ENCODE measurements at places on chromosomes 4 and X. TPM values are rescaled to one million over a fixed set of nuclear protein-coding genes. Genes with fewer than 3 reads are reported as not detected.

Gene AMOT
- total RNA-seq: 21.0 TPM

Gene PAPSS1
- 63.7 TPM for total RNA-seq

Gene PLK4
- total RNA-seq: 0.66 TPM

Gene SMIM31
- not detected for total RNA-seq

Gene CD38
- total RNA-seq: 0.33 TPM

Gene P2RY4
- total RNA-seq: 0.44 TPM

Gene HSD17B13
- total RNA-seq: 0.15 TPM

Gene TRIM61
- 5.0 TPM for total RNA-seq

Gene CLCN5
- 7.3 TPM for total RNA-seq

Gene JAKMIP1
- total RNA-seq: not detected

Gene SRPX2
- total RNA-seq: 37.7 TPM

Gene RNF212
- total RNA-seq: 4.6 TPM

Gene USP17L22
- not detected for total RNA-seq

Gene SHROOM2
- total RNA-seq: under 0.01 TPM

Gene CT45A10
- not detected for total RNA-seq

Gene GPR82
- total RNA-seq: not detected

Gene TRAM1L1
- 4.2 TPM for total RNA-seq

Gene AKAP17A
- 23.3 TPM for total RNA-seq

Gene SCRG1
- total RNA-seq: 0.29 TPM

Gene REPS2
- total RNA-seq: 0.99 TPM

Gene C4orf36
- 3.1 TPM for total RNA-seq

Data from smooth muscle cell of trachea (primary cell).